ENCODE measurements at places on chromosomes 13 and 19.

DNA sequence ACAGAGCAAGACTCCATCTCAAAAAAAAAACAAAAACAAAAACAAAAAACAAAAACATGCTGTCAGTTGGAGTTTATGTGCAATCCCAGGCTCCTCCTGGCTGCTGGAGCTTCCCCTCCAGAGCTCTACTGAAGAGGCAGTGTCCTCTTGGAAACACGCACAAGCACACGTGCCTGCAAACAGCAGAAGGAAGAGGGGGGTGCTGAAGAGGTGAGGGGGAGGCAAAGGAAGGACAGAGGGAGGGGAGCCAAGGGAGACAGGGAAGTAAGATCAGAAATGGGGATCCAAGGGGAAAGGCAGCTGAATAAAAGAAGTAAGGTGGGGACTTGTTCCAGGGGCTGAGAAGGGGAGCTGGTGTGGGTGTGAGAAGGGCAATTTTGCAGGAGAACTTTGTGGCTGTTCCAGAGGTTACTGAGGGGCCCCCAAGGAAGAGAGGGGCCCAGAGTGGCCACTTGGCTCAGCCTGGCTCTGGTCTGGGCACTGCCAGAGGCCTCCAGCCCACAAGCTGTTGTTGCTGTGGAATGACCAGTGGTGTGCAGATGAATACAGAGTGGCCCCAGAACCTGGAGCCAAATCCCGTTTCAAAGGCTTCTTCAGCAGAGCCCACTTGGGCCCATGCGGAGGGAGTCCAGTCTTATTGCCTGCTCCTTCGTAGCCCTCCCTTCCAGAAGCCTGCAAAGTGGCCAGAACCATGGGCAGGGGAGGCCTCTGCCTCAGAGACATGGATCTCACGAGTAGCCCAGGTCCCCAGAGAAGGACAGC, 34.4 kb downstream of the LYL1 start:
- no peak for DNase-seq

DNA sequence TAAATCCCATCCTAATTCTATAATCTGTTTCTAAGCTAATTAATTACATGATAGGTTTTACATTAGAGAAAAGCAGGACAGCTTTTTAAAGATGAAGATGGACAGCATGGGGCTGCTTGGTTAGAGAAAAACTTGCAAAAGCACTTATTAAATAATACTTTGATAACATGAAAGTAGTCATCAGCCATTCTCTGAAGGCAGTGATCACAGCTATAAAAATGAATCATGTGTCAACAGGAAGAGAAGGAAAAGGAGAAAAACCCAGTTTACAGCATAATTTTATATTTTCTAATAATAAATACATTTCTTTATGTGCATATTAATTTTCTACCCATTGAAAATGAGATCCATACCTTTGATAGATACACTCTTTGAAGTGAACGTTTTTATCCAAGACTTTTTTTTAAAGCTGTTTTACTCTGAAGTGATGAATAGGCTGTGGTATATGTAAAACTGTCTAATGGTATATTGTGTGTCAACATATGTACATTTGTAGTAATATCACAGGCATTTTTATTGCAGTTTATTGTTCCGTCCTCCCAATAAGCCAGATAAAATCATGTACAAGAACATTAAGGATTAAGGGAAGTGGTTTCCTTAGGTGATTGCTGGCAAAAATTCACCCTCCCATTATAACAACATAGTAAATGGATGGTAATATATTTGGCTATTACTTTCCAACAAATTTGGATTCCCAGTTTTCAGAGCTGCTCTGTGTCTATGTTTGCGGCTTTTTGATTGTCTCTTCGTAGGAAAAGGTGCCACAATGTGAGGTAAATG, 1.3 kb upstream of the KLF5 start:
- no peak for DNase-seq

DNA sequence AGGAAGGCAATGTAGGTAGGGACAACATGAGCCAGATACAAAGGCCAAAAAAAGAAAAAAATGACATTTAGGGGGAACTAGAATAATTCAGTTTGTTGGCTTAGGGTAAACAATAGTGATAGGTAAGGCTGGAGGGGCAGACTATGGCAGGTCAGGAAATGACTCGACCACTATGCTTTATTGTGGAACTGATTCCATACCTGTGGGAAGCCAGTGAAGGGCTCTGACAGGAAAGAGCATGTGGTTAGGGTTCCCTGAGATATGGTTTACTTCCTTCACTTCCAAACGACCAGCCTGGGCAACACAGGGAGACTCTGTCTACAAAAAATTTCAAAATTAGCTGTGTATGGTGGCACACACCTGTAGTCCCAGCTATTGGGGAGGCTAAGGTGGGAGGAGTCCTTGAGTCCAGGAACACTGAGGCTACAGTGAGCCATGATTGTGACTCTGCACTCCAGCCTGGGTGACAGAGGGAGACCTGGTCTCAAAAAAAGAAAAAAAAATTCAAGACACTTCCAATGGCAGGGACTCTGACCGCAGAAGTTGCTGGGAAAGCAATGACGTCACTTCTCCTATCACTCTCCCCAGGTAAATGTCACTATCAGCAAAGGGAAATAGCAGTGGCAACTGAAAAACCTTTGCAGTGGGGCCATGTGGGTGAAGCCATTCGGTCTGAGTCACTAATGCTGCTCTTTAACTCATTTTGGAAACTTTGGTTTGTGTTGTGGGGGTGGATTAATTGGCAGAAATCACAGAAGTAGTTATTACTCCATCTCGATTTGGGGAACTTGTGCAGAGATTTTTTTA, 192.8 kb upstream of the TSC22D1 start:
- peak; percentile 32 for DNase-seq

DNA sequence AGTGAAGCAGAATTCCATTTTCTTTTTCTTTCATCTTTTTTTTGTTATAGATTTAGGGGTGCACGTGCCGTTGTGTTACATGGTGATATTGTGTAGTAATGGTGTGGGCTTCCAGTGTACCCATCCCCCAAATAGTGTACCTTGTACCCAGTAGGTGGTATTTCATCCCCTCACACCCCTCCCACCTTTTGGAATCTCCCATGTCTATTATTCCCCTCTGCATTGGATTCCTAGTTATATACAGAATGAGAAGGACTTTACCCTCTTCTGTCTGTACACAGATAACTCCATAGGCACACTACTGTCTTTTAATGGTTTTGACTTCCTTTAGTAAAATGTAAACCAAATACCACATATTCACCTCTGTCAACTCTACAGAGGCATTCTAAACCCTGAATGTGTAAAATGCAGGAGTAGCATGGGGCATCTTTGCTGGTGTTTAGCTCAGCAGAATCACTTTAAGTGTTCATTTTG, 28.0 kb downstream of the FRY start:
- DNase-seq, result no peak

DNA sequence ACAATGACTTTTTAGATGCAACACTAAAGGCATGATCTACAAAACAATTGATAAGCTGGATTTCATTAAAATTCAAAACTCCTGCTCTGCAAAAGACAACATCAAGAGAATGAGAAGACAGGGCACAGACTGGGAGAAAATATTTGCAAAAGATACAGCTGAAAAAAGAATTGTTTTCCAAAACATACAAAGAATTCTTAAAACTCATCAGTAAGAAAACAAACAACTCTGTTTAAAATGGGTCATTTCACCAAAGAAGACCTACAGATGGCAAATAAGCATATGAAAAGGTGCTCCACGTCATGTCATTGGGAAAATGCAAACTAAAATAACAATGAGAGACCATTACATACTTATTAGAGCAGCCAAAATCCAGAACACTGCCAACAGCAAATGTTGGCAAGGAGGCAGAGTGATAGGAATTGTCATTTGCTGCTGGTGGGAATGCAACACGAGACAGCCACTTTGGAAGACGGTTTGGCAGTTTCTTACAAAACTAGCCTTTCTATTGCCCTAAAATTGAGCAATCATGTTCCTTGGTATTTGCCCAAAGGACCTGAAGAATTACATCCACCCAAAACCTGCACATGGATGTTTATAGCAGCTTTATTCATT, 39.2 kb downstream of the FLT1 start:
- DNase-seq, result no peak

DNA sequence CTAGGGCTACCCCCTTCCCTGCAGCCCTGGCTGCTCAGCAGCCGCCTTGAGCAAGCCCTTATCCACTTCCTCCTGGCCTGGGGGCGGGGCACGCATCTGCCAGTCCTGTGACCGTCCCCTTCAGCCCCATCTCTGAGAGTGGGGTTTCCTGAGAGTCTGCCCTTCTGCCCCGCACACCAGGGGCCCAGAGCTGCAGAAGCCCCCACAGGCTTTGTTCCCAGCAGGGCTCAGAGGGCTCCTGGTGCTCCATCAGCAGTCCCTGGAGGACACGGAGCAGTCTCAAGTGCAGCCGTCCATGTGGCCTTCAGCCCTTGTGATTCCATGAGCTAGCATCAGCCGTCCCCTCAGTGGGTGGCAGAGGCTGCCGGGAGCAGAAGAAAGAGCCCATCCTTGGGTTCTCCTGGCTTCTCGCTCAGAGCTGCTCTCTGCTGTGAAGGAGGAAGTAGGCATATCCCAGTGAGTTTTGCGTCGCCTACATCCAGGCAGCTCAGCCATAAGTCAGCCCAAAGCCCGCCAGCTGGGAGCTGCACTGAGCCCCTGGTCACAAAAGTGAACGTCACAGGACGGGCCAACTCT, 16.3 kb downstream of the MYO9B start:
- DNase-seq, result no peak

DNA sequence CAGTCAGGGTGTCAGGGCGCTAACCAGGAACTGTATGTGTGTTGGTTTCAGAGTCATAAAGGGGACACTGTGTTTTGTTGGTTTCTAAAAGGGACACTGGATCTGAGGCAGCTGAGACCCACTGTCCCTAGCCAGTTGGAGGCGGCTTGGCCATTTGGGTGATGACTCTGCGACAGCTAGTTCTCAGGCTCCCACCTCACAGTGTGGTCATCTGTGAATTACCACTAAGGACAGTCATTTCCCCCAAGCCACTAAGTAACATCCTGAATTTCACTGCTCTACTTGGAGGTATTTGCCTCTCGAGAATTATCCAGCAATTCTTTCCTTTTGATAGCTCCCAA, 51.5 kb downstream of the EPS15L1 start:
- no peak for DNase-seq

GRCh38 chr13:100604918-100605710, 16.5 kb upstream of the GGACT start:
- no peak for DNase-seq

- no peak for DNase-seq
Observed at GRCh38 chr19:7483720-7484201, 5.1 kb downstream of the PEX11G start.

DNA sequence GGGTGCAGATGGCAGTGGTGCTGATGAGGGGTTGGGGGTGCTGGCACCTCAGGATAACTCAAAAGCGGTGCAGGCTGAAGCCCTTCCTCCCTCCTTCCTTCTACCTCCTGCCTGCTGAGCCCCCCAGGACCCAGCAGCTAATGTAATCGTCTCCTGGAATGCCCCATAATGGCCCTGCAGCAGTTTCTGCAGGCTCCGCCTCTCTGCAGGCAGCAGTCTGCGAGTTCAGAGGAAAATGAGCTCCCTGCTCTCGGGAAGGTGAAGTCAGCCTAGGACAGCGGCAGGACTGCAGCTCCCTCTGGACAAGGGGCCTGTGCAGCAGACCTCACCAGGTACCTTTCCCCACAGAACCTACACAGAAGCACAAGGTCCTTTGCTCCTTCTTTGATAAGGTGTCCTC, 130.9 kb downstream of the ZDHHC20 start:
- no peak for DNase-seq

GRCh38 chr13:108915634-108916512, 286.5 kb downstream of the MYO16 start:
- DNase-seq, result peak; percentile 82

GRCh38 chr13:90055121-90055520, 1292.4 kb upstream of the MIR17HG start:
- no peak for DNase-seq

DNA sequence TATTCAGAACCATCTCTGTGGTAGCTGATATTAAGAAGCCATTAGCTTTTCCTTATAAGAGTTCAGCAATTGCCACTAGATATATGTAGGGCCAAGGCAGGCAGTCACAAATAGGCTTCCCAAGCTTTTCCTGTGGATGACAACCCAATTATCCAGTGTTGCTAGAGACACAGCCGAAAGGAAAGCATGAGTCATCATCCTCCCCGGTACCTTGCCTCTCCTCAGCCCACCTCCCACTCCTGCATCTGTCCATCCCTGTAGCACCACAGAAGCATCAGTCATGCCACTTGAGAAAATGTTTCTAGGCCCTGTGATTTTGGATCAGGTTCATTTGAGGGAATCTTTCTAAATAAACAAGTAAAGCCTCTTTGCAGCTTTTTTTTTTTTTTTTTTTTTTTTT, 204.3 kb downstream of the DNAJC15 start:
- no peak for DNase-seq

GRCh38 chr19:53982001-53982451, 9.4 kb upstream of the CACNG6 start:
- no peak for DNase-seq
